ENCODE measurements at places on chromosomes 3 and 15.
A peak's percentile ranks its signal among the peaks of the same experiment; 100 is the strongest.

- DNase-seq, result no peak
These were observed 313.3 kb downstream of the SATB1 start for GRCh38 chr3:18111796-18112232.

GRCh38 chr3:44803298-44803697 lies 41.7 kb downstream of the KIF15 start:
- no peak for DNase-seq

DNA sequence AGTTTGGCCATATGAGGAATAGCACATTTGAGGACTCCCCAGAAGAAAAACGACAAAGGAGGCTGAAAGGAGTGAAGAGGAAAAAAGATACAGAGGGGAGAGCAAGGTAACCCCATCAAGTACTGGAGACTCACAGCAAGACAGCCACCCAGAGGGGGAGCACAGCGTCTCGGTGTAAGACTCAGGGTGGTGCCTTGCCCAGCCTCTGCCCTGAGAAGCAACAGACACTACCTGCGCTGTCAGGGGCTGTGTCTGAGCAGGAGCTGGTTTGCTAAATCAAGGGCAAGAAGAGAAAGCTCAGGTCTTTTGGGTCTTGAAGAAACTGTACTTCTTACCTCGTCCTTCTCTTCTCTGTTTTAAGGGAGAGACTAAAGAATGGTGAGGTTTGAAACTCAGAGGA lies 27.9 kb downstream of the FBXO45 start:
- DNase-seq, result no peak

DNA sequence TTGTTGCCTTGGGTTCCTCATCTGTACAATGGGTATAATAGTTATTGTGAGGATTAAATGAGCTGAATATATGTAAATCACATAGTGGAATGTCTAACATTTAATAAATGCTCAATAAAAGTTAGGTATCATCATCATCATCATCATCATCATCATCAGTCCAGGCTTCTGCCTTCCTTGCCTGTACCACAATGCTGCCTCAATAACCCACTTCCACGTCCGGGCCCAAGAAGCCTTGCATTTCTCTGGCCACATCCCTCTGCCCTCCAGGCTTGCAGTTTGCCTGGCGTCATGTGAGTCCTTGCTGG lies 137.4 kb downstream of the THSD4 start:
- DNase-seq, result no peak

DNA sequence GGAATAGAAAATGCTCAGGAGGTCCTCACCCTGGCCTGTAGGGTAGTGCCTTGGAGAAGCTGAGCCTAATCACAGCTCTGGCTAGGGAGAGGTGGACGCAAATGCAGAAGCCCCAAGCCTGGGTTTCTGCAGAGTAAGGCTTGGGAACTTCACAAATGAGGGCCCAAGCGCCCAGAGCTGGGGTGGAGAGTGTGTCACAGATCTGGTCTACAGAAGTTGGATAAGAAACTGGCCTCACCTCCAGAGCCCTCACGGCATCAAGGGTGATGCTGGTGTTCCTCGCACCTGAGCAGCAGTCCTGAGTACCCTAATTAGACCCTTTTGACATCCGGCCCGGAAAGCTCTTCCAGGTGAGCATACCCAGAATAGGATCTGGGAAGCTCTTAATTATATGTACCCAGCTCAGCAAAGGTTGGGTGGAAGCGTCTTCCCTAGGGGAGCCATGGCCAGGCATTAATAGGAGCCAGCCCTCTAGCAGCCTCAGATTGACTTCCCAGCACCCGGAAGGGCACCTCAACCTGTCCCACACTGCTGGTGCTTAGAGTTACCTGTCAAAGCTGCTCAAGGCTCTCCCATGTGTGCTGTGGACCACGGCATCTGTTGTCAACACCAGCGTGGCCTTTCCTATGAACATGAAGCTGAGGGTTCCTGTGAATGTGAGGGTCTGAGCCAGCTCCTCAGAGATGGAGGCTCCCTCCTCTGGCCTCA lies 31.8 kb downstream of the RBM5 start:
- no peak for DNase-seq

DNA sequence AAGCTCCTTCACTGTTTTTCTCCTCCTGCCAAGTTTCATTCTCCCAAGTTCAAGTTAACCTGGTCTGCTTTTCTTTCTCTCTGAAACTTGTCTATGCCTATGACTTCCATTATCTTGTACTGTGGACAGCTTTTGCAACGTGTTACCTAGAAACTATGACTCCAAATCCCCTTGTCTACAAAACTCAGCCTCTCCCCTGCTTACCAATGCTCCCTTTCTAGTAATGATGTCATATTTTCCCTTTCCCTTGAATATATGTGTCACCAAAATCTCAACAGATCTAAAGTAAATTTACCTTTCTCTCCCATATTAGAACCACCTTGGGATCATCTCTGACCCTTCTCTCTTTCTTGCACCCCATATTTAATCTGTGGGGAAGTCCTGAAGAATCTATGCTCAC lies 10.5 kb upstream of the ABHD2 start:
- no peak for DNase-seq

DNA sequence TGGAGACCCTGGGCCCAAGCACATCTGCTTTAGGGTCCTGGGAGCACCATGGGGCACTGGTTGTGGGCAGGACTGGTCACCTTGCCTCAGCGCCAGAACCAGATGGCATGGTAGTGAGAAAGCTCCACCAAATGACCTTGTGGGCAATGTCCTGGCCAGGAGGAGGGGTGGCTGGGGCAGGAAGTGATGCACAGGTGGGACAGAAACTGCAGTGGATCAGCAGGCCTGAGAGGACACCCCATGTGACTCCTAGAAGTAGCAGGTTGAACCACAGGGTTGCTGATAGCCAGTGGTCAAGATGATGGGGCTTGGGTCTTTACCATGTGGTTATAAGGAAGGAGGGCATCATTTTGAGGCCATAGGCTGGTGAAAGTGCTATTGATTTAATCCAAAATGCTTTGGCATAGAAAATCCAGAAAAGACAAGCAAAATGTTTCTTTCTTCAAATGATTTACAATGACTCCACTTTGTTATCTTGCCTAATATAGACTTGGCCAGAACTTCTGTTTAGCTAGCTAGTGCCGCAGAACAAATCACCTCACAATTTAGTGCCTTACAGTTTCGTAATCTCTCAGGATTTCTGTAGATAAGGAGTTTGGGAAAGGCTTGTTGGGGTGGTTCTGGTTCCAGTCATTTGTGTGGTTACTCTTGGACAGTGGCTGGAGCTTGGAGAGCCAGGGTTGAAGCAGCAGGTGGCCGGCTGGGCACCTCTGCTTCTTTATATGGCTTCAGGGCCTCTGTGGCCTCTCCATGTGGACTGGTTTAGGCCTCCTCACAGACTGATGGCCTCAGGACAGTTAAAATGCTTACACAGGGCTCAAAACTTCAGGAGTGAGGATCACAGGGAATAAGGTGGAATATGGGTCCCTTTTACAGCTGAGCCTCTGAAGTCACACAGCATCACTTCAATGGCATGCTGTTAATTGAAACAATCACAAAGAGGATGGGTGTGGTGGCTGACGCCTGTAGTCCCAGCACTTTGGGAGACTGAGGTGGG lies 27.5 kb downstream of the TMEM158 start:
- DNase-seq, result no peak

- DNase-seq, result no peak
These were observed 397.0 kb downstream of the EPHA3 start for GRCh38 chr3:89504432-89504831.

- DNase-seq, result peak; percentile 27
These were observed 58.0 kb downstream of the CMTM8 start for GRCh38 chr3:32296251-32297204.
